HEK293T (cell line): ENCODE measurements at places on chromosomes 13 and 19.

GRCh38 chr19:52659013-52659412, 20.9 kb upstream of the ZNF83 start:
- no peak for DNase-seq

DNA sequence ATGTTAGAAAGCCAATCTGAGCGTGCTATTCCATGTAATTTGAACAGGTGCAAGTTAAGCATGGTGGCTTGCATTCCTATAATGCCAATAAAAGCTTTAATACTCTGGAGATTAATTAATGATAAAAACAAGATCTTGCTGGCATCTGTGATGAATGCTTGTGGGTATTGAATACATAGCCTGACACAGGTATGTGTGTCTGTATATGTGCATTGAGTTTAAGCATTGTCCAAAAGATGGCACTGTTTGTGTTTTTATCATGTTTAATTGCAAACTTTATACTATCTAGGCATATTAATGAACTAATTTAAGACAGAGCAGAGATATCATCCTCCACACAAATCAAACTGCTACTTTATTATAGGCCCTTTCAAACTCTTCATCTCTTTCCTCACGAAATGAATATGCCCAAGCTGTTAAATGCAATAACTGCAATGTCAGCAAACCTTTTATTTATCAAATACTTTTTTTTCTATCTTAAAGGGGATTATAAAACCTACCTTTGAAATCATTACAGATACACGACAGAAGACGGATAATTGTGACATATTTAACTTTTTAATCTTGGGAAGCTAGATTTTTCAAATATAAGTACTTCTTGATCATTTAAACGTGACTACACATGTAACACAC, 86.5 kb downstream of the TNFSF11 start:
- no peak for DNase-seq

- DNase-seq: no peak
Observed at GRCh38 chr19:30667227-30667626, 295.0 kb downstream of the ZNF536 start.

GRCh38 chr13:40518481-40518882, 148.0 kb downstream of the FOXO1 start:
- DNase-seq: no peak

GRCh38 chr13:106407338-106407737, 128.1 kb downstream of the EFNB2 start:
- no peak for DNase-seq

DNA sequence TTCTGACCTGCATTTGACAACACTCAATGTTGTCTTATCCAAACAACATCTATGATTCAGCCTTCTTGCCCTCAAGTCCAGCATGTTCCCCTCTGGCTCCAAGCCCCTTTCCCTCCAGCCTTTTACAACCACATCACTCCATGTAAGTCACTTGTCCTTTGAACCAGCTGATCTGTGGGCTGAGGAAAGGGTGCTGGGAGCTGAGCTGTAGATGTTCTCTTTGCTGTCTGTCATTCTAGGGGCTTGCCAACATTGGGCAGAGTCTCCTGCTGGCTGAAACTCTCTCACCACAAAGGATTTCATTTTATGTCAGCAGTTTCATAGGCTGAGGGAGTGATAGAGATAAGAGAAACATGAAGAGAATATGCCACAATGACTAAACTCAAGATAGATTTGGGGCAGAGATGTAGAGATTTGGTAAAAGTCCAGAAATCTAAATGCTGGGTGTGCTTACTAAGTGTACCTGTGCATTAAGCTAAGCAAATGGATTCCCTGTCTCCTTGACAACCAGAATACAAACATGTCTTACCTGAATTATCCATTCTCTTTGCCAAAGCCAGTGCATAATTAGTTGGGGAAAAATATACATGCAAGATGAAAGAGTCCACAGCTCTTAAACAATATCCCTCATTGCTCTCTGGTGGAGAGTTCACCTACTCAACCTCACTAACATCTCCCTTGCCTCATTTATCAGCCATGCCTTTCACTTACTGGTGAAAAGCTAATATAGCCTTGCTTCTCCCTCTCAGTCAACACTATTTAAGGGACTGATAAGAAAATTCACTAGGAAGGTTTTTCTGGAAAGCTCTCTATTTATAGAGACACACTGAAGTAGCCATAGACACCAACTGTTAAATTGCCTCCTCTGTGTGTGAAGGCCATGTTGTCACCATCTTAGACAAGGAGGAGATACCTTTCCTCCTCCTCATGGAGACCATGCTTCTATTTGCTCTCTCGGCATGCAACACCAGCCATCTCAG, 175.5 kb upstream of the SERP2 start:
- no peak for DNase-seq

GRCh38 chr19:12159773-12160414, 3.0 kb upstream of the ZNF136 start:
- DNase-seq: no peak

GRCh38 chr13:33543089-33543459, 257.5 kb upstream of the STARD13 start:
- DNase-seq: no peak

DNA sequence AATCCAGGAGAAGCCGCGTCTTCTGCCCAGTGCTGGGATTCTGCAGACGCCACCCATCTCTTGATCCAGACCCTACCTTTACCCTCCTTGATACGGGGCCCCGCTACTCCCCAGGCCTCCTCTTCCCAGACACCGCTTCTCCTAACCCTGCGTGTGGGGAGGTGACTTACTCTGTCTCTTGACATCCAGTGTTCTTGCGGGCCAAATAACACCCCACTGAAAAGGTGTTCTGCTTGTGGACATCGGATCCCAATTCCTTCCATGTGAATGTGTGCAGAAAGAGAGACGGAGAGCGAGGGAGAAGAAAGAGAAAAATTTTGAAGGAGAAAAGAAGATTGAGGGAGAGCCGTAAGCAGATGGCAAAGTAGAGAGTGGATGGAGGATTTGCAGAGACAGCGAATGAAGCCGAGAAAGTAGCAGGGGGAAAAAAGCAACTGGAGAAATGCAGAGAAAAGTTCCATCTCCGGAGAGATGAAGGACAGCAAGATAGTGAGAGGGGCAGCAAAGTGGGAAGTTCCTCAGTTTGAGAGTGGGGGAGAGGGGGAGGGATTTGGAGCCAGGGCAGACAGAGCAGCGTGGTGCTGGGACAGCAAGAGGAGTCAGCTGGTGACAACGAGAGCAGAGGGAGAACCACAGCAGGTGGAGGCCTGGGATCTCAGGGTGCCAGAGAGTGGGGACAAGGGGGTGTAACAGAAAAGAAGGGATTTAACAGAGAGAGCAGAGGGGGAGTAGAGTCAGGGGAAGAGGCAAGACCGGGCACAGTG, 814 bp downstream of the ZNF480 start:
- no peak for DNase-seq

DNA sequence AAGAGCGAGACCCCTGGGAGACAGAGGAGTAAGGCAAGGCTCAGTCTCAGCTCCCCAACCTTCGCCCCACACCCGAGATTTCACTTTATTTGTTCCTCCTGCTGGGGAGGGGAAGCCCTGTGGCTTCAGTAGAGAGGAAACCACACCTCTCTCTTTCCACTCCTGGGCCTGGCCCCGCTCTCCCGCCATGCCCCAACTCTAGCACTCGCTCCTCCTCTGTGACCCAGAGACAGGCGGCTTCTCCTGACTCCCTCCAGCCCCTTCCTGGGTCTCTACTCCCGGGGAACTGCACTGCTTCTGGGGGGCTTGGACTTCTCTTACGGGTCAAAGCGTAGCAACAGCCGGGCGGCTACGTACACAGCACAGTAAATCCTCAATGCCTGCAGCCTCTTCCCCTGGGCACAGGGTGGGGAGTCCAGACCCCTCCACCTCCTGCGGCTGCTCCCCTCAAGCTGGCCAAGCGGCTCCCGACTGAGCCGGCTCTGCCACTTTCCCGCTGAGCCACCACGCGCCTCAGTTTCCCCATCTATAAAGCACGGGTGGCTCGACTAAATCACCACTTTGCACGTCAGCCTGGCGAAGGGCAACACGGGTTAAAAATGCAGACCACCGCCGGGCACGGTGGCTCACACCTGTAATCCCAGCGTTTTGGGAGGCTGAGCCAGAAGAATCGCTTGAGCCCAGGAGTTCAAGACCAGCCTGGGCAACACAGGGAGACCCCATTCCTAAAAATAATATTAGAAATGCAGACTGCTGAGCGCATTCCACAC, 1.4 kb downstream of the RNF126 start:
- no peak for DNase-seq

DNA sequence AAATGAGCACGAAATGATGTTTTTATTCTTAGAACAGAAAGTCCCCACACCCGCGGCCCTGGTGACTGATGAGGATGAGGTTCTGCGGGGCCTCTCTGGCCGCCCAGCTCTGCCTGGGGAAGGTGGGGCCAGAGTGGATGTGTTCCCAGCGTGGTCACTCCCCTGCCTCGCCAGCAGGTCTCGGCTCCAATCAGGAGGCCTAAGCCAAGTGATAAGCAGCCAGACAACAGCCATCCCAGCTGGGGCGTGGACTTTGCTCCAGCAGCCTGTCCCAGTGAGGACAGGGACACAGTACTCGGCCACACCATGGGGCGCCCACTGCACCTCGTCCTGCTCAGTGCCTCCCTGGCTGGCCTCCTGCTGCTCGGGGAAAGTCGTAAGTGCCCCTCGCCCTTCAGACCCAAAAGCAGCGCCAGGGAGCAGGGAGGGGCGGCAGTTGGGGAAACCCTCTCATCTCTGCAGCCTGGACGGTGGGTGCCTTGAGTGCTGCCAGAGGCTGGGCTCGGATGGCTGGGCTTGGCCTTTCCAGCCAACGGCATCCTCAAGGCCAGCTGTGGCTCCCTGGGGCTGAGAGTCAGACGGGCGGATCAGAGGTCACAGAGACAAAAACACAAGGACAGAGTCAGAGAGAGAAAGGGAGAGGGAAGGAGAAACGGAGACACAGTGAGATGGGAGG, at the start of gene F10:
Gene F10, plus strand, starts transcription at position 250 of the 676 bp plus-strand sequence. Its CDS starts 57 bp downstream, at position 307.
- no peak for DNase-seq

- DNase-seq: no peak
Observed at GRCh38 chr13:62875118-62875640, 1459.5 kb upstream of the PCDH20 start.

- no peak for DNase-seq
Observed at GRCh38 chr13:38656699-38657098, 30.2 kb upstream of the FREM2 start.

DNA sequence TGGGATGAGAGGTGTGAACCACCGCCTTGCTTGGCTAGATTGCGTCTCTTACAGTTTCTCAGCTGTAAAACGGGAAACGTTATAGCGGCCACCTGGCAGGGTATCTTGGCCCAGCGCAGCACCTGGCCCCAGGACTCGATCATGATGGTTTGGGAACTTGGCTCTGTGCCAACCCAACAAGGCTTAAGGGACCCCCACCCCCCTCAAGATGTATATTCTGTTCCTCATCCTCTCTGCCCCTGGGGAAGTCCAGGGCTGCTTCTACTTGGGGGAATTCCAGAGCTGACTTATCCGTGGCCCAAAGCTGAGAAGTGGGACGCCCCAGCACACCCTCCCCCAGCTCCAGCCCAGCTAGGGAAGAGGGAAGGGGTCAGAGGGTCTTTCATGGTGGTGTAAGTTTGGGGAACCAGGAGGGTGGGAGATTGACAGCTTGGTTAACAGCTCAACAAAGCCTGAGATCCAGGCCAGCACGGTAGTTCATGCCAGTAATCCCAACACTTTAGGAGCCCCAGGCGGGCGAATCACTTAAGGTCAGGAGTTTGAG, 695 bp downstream of the ICAM1 start:
- DNase-seq: no peak

GRCh38 chr13:110420626-110421025, 113.5 kb downstream of the COL4A2 start:
- no peak for DNase-seq

DNA sequence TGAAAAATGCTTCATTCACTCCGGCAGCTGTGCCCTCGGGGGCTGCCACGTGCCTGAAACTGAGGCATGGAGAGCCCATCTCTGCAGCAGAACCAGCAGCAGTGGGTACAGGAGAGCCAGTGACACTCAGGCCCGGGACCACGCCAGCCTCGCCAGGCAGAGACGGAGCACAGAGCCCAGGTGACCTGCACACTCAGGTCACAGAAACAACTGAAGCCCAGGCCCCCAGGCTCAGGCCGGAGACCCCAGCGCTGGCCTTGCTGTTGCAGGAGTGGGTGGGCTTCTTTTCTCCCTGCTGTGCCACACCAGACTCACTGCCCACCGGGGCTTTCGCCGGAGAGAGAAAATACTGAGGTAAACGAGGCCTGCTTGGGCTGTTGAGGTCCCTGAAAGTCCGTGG, 117.3 kb downstream of the SOX1 start:
- no peak for DNase-seq

GRCh38 chr19:36041831-36042230, 9.2 kb upstream of the CLIP3 start:
- no peak for DNase-seq

DNA sequence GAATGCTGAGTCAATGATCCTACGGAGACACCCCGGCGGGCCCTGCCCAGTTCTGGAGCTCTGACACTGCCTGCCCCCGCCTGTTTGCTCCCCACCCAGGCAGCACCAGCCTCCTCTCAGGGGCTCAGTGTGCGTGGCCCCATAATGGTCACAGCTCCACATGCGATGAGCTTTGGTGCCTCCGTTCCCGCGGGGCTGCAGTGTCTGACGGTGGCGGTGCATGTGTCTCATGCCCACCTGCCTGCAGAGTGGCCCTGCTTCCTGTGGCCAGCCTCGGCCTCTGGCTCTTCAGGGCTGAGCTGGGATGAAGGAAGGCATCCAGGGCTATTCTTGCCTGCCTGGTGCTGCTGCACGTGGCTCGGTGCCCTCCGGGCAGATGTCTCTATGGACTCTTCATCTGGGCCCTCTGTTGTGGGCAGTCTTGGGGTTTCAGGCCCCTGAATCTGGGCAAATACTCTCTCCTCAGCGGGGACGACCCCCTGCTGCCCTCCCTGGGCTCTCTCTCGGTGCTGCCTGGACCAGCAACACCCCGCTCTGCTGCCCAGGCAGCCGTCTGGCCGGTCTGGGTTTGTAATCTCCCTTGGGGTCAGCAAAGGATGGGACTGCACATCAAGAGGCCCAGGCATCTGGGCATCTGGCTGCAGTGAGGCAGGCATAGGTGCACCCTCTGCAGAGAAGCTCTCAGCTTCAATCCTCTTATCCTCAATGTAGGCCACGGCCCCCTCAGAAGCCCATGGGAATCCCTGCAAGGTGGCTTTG, 19.3 kb upstream of the TMEM255B start:
- no peak for DNase-seq

GRCh38 chr13:73421310-73421912, 362.6 kb downstream of the KLF5 start:
- DNase-seq: no peak

- DNase-seq: no peak
Observed at GRCh38 chr19:33450689-33451088, 70.9 kb downstream of the PEPD start.

- no peak for DNase-seq
Observed at GRCh38 chr13:78599645-78600279, 3.6 kb downstream of the POU4F1 start.

GRCh38 chr13:40519637-40520036, 146.8 kb downstream of the FOXO1 start:
- peak; percentile 35 for DNase-seq

GRCh38 chr19:3096902-3097326, 2.8 kb downstream of the GNA11 start:
- DNase-seq: no peak

DNA sequence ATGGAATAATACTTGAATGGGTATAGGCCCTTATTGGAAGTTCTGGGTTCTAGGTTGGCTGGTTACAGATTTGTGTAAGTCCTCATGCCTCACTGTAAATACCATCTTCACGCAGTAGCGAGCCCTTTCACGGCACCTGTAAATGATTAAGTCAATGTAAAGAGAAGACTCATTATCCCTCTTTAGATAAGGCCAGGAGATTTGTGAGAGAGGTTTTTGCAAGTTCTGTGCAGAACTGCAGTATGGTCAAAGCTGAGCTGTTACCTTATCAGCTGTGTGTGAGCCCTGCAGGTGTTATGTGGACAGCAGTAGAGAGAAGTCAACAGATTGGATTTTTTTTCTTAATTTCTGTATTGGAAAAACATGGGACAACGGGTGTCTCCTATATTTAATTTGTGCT, 141.6 kb downstream of the SHISA2 start:
- no peak for DNase-seq
